ENCODE measurements at places on chromosomes 7 and 10.

DNA sequence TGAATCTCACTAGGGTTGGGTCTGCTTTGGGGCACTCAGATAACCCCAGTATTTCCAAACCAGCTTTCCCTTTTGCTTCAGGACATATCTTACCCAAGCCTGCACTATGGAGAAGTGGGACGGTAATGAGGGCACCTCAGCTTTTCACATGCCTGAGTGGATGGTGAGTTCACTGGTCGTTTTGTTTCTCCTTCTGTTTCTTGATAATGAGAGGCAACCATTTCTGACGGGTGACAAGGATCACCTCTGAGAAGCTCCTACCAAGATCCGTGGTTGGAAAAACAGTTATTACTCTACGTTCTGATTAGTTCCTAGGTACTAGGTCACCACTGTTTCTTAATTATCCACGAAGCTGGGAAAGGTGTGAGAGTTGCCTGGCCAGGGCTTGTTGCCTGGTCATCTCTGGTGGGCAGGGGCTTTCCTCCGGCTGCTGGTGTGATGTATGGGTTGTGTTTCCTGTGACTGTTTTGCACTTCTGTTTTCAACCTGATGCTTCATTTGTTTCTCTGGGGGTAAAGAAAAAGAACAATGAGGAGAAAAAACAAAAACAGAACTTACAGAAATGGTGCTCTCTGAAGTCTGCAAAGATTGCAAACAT is 65.7 kb upstream of the STRIP2 start:
- DNase-seq: no peak

GRCh38 chr7:96596120-96596826 is 113.4 kb downstream of the SEM1 start:
- no peak for DNase-seq

DNA sequence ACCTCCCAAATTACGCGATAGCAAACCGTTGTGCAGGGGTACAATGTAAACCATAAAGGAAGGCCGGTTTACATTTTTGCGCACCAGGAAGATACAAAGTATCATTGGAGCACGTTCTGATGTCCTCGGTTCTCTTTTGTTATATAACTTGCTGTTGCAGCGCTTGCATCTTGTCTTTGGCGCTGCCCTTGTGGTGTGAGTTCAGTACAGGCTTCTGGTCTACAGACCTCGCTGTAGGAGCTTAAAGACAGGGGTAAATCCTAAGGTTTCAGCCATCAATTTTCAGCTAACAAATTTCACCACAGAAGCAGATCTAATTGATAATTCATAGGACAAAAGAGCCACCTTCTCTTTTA is 1.5 kb upstream of the MKX start:
- no peak for DNase-seq

- no peak for DNase-seq
Observed at GRCh38 chr7:109939207-109939606, 1151.7 kb upstream of the LRRN3 start.

DNA sequence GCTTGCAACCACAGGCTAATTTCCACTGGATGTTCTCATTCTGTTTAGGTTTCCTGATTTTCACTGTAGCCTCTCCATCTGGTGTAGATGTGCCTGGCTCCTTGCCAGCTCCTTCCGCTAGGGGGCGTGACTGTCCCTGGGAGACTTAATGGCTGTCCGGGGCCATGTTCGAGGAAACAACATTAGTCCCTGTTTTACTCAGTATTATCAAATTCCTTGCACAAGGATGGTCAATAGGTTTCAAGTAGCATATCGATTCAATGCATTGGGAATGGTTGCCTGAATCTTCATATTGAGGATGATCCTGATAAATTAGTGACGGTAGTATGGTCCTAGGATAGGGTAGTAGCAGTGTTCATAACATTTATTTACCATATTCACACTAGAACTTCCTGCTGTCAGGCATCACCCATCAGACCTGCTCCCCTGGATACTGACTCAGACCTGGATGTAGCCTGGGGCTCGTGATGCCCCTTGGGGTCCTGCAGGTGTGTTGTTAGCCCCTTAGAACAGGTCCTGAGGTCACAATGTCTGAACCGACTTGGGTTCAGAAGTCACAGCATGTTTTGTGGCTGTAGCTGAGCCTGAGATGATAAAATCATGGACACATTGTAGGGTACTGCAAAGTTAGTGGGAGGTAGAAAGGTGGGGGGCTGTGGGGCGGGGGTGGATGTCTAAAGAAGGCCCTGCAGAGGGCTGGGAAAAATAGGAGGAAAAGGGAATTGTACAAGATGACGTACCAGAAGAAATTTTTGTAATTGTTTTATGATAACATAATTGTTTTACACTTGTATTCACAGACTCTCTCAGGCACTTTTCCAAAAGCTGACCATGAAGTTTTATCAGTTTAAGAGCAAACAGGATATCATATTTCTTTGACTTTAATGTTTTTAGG is 8.9 kb upstream of the EXOC6 start:
- DNase-seq: no peak

DNA sequence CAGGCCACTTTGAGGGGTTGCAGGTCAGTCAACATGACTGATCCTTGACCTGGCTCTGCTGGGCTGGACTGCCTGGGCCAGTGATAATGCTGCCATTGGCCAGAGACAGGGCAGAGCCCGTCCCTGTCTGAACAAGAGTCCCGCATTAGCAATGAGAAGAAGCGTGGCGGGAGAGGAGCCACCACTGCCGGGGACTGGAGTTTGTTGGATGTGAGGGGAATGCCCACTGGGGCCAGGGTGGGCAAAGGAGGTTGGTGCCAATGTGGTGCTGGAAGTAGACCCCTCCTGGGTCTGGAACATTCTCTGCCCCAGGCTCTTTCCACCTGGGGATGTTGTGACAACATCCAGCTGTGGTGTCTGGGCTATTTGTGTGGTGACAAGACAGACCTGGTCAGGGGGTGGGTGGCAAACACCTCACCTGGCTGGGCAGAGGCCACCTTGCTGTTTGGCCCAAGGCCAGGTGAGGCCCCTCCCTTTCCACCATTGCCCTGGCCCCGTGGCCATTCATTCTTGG is 7.6 kb downstream of the SAP25 start:
- no peak for DNase-seq

DNA sequence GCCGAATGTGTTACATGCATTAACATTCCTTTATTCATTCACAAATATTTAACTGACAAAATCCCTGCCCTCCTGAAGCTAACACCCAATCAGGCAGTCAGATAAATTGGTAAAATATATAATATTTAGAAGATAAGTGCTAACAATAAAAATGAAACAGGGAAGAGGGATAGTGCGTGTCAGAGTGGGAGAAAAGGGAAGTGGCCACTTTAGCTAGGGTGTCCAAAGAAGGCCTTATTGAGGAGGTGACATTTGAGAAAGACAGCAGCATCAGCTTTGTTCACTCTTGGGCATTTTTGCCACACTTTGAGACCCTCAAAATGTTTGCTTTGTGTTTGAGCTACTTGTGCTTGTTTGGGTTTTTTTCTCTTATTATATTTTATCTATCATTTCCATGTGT is 317.8 kb downstream of the SNX13 start:
- no peak for DNase-seq

- DNase-seq: no peak
Observed at GRCh38 chr7:136000288-136000913, 23.2 kb upstream of the MTPN start.

- no peak for DNase-seq
Observed at GRCh38 chr10:78540355-78541076, 506.9 kb downstream of the RPS24 start.

GRCh38 chr10:133438711-133439273 is 14.4 kb upstream of the SPRN start:
- peak; percentile 17 for DNase-seq

GRCh38 chr10:76017733-76018433 is 586.5 kb downstream of the LRMDA start:
- DNase-seq: no peak

GRCh38 chr10:81898518-81898917 is 23.5 kb downstream of the NRG3 start:
- DNase-seq: no peak

- no peak for DNase-seq
Observed at GRCh38 chr10:88332503-88333247, 250.4 kb downstream of the RNLS start.

DNA sequence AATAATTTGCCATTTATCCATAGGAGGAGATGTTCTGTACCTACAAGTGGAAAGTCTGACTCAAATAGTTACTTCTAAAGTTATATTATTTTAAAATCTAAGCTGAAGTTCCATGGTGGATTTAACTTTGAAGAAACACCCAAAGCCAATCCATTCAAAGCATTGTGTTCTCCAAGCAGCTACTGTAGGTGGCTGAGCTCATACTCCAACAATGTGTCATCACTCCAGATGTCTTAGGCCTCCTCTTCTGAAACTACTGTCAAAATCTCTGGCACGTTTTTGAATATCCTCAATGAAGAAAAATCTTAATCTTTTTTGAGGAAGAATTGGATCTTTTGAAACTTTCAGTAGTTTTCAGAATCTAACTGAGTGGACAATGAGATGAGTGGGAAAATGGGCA is 169.1 kb downstream of the PTEN start:
- DNase-seq: no peak

DNA sequence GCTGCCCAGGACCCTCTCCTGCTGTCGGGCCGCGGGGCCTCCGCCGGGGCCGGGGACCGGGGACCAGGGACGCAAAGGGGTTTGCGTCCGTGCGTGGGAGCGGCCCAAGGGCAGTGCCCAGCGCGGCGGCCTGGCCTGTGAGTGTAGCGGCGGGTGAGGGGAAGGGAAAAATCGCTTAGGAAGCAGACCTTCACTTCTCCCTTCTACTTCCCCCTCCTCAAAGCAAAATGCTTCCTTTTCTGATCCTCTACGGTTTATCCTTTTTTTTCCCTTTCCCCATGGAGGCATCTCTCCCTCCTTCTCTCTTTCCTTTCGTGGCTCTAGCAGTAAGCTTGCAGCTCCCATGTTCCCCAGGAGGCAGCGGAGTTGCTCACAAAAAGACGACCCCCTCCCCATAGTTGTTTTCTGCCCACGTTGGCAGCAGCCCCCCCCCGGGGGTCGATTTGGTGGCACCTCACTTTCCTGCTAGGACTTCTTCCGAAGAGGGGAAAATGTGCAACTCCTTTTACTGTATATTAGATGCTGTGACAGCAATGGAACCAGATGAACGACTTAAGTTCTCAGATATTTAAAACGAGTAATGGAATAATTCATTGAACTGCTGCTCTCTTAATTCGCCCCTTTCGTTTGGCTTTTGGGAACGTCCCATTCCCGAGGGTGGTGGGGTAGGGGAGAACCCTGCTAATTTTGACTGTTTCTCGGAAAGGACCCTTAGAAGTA is 724 bp downstream of the CAPZA2 start:
- no peak for DNase-seq

- DNase-seq: no peak
Observed at GRCh38 chr7:38658921-38659320, 27.7 kb upstream of the AMPH start.

DNA sequence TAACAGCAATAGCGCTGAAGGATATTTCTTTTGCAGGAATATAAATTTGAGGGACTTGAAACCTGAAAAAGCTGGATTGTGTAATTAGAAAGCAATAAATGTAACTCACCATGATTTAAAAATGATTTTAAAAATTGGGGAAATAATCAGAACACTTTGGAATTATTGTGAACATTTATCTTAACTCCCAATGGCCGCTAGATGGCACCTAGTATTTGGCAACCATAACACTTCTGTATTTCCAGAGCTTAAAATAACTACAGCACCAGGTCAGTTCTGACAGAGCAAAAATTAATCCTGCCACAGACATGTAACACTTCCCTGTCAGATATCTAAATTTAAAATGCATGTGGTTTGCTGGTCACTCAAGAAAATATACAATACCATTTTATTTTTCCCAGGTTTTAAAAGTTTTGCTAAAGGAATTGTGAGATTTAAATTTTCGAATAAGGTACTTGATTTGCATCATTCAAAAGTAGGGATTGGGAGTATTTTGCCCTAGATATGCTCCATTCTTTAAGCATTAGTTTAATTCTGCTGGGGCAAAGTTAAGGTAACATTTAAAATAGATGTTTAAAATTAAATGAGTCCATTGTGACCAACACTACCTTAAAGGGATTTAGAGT is 144.5 kb downstream of the PPP1R3A start:
- DNase-seq: no peak

DNA sequence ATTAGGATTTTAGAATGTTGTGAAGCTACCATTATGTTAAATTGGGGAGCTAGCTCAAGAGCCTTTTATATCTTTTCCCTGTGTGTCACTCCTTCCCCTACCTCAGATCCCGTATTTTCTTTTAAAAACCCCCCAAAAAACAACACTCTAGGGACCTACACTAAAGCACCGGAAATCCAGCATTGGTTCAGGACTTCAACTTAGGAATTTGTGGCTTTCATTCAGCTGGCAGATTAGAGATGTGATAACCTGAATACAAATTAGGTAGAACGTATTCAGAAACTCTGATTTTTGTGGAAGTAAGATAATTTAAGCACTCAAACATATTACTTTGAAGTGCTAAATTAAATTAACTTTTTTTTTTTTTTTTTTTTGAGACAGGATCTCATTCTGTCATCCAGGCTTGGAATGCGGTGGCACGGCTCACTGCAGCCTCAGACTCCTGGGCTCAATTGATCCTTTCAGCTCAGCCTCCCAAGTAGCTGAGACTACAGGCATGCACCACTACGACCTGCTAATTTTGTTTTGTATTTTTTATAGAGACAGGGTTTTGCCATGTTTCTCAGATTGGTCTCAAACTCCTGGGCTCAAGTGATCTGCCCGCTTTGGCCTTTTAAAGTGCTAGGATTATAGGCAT is 6.8 kb downstream of the TBC1D12 start:
- no peak for DNase-seq

- no peak for DNase-seq
Observed at GRCh38 chr7:40773656-40774055, 638.9 kb downstream of the SUGCT start.

DNA sequence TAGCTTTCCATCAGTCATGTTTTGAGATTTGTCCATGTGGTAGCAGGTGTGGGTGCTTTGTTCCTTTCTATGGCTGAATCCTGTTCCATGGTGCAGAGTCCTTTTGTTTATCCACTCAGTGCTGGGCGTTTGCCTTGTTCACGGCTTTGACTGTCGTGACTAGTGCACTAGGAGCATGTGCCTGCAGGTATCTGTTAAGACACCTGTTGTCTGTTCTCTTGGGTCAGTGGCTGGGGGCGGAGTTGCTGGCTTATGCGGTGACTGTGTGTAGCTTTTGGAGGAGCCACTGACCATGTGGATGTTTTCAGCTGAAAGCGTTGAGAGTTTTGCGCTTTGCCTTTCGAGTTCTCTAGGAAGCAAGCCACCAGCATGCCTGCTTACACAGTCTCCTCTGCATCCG is 573.1 kb upstream of the FOXK1 start:
- no peak for DNase-seq

- DNase-seq: no peak
Observed at GRCh38 chr7:2807845-2808772, 36.0 kb downstream of the GNA12 start.

Measured in CMK (cell line).